AG04450 (cell line): ENCODE measurements at places on chromosomes 2 and 18. TPM values are rescaled to one million over a fixed set of nuclear protein-coding genes. Genes with fewer than 3 reads are reported as not detected.

GRCh38 chr2:240131296-240131695 lies 4.8 kb downstream of the COPS9 start:
- no peak for DNase-seq

- peak; percentile 33 for DNase-seq
Measured at GRCh38 chr2:226334981-226335720, 464.5 kb downstream of the IRS1 start.

DNA sequence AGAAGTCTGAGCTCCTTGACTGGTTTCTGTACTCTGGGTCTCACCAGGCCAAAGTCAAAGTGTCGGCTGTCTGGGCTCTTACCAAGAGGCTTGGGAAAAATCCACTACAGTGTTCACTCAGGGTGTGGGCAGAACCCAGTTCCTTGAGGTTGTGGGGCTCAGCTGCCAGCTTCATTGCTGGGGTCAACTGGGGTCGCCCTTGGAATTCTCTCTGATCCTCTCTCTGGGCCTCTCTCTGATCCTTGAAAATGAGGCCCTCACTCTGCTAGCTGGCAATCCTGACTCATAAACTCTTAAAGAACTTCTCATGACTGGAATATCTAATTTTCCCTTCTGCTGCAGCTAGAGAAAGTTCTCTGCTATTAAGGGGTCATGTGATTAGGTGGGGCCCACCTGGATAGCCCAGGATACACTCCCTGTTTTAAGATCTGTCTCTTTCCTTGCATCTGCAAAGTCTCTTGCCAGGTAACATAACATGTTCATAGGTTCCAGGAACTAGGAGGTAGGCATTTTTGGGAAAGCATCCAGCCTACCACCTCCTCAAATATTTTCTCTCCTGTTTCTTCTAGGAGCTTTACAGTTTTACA lies 66.3 kb downstream of the SP110 start:
- no peak for DNase-seq

Gene CCBE1
- 40.4 and 51.5 TPM in 2 replicates for polyA plus RNA-seq
